ENCODE measurements at places on chromosomes 3 and 15.

DNA sequence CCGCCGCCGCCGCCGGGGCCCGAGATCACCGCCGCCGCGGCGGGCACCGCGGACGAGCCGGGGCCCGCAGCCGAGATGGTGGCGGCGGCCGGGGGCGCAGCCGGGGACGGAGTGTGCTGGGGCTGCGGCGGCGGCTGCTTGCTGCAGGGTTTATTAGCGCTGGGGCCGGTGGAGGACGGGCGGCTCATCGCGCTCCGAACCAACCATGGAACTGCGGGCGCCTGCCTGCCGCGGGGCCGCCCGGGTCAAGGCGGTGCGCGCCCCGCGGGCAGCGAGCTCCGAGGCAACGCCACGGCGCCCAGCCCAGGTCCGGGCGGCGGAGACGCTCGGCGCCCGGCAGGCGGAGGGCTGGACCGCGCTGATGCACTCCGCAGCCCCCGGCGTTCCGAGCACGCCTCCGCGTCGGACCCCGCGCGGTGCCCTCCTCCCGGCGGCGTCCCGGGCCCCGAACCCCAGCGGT is 277 bp downstream of the SIAH2 start:
- DNase-seq = peak; percentile 84

- no peak for DNase-seq
Measured at GRCh38 chr3:155957412-155957880, 87.0 kb downstream of the GMPS start.

DNA sequence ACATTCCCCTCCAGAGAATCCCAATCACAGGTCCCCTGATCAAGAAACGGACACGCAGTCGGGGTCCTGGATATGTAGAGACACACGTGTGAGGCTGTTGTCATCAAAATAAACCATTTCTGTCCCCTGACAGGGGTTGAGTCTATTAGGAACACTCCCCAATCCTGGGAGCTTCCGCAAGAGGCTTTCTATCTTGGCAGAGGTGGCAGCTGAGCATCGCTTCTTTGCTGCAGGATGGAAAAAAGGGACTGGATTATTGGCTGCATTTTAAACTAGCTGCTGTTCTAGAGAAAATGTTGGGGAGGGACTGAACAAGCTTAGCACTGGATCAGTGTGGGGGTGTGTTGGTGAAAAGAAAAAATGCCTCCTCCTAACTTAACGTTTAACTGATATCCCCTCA is 2.5 kb upstream of the CNTN4 start:
- no peak for DNase-seq

DNA sequence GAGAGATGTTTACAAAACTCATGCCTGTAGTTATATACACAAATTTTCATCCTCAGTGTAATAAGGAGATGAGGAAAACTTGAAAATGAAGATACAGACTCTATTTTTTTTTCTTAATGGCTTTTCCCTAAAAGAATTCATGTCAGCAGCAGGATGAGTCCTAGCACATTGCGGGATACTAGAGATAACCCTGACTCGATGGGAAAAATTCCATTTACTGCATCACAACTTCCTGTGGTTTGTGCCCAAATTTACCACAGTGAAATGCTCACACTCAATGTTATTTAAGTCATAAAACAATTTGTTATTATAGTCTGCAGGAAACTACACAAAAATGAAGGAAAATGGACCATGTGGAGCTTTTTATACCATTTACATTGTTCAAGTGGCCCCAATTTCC is 581.9 kb upstream of the ZNF717 start:
- no peak for DNase-seq

GRCh38 chr3:172904711-172905373 is 154.3 kb downstream of the ECT2 start:
- peak; percentile 5 for DNase-seq

DNA sequence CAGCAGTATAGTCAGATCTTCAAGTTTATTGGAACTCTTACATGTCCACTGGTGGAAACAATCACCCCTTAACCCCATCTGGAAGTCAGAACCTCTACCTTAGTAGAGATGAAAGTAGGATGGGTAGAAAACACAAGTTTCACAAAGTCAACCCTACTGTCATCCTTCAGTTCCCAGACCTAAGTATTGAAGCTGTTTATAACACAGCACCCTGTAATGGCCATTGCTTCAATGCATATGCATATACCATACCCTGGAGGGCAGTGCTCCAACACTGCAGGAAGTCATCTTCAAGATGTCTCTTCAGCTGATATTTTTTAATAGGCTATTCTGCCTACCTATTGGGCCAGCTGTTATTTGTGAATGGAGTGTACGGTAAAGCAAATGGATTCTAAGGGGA is 241.3 kb downstream of the UBE2E2 start:
- DNase-seq = no peak

GRCh38 chr15:80679167-80679803 is 15.8 kb upstream of the ABHD17C start:
- DNase-seq = no peak

- no peak for DNase-seq
Measured at GRCh38 chr3:123651449-123652341, 66.8 kb upstream of the HACD2 start.

- no peak for DNase-seq
Measured at GRCh38 chr3:156750191-156750873, 75.8 kb upstream of the LEKR1 start.

GRCh38 chr3:38031022-38031994 is 1.9 kb upstream of the PLCD1 start:
- no peak for DNase-seq

DNA sequence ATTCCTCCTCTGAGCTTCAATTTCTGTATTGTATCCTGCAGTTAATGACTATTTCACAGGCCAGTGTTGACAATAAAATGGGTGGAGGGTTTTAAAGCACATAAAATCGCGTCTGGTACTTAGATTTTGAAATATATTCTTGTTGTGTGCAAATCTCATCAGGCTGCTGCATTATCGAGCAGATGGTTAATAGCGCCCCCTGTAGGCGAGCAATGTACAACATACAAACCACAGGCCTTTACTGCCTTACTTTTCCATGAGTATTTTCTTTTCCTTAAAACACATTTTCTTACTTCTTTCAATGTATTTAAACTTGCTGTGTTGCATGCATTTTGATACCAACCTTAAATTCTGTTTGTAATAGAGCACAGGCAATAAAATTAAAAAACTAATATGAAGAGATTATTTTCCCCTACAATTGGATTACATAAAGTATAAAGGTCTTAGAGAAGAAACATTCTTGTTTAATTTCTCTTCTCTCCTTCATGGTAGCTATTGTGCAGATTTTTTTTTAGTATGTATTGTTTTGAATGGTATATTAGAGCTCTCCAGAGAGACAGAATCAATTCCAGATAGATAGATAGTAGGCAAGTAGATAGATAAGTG is 608.4 kb downstream of the CADM2 start:
- DNase-seq = peak; percentile 78

- no peak for DNase-seq
Measured at GRCh38 chr3:30620402-30621360, 14.3 kb downstream of the TGFBR2 start.

GRCh38 chr3:112500621-112501020 is 1.3 kb upstream of the BTLA start:
- DNase-seq = no peak

GRCh38 chr15:32843219-32843815 is 125.5 kb downstream of the GREM1 start:
- DNase-seq = peak; percentile 58

- peak; percentile 24 for DNase-seq
Measured at GRCh38 chr15:88571852-88572259, 25.4 kb upstream of the DET1 start.

DNA sequence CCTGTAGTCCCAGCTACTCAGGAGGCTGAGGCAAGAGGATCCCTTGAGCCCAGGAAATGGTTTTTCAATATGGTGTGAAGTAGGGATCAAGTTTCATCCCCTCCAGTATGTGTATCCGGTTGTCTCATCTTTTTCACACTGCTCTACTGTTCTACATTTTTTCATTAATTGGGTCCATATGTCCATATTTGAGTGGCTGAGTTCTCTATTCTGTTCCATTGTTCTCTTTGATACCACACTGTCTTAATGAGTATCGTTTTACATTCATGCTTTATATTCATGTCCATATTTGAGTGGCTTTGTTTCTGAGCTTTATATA is 81.6 kb upstream of the LRRFIP2 start:
- no peak for DNase-seq

DNA sequence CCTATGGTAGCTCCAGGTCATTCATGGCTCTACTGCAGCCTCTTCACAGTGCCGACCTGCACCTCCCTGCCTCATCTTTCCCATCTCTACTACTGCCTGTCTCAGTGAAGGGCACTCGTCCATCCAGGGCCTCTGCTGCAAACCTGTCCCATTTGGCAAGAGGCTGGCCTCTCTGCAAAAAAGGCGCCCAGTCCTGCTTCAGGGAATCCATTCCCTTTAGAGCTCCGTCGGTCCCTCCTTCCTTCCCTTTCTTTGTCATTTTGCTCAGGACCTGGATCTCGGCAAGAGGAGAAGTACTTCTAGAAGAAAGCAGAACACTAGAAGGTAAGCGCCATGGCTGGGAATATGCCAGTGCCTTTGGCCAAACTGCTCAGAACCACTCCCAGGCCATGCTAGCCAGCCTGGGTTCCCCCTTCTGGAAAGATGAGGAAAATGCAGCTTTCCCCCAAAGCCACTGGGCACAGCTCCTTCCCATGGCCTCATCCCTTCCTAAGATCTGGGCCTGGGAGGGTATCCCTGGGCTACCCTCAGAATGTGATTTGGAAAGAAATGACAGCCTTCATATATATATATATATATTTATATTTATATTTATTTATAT is 6.4 kb upstream of the ISL2 start:
- DNase-seq = peak; percentile 38

DNA sequence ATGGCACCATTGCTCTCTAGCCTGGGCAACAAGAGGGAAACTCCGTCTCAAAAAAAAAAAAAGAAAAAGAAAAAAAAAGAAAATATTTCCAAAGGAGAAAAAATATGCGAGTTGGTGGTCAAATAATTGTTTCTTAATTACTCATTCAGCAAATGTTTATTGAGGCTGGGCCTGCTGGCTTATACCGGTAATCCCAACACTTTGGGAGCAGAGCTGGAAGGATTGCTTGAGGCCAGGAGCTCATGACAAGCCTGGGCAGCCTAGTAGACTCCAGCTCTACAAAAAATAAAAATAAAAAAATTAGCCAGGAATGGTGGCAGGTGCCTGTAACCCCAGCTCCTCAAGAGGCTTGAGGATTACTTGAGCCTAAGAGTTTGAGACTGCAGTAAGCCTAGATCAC is 4.1 kb downstream of the KNL1 start:
- no peak for DNase-seq

DNA sequence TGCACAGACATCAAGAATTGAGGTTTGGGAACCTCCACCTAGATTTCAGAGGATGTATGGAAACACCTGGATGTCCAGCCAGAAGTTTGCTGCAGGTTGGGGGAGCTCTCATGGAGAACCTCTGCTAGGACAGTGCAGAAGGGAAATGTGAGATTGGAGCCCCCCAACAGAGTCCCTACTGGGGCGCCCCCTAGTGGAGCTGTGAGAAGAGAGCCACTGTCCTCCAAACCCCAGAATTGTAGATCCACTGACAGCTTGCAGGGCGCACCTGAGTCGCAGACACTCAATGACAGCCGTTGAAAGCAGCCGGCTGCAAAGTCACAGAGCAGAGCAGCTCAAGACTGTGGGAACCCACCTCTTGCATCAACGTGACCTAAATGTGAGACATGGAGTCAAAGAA is 34.6 kb upstream of the EPHA6 start:
- DNase-seq = no peak

DNA sequence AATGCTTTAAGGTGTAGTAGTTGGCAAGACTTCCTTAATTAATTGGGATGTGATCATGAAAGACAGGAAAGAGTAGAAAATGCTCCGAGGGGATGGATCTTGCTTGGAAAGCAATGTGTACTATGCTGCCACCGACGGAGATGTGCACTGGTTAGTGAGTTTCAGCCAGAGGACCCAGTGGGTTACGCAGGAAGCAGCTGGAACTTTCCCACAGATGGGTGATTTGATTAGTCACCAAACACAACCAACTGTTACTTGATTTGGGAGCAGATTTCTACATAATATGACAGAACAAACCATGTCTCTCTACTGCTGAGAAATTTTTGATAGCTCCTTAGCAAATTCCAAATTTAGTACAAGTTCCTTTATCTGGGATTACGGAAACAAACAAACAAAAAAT is 245.4 kb upstream of the MCTP2 start:
- DNase-seq = no peak

DNA sequence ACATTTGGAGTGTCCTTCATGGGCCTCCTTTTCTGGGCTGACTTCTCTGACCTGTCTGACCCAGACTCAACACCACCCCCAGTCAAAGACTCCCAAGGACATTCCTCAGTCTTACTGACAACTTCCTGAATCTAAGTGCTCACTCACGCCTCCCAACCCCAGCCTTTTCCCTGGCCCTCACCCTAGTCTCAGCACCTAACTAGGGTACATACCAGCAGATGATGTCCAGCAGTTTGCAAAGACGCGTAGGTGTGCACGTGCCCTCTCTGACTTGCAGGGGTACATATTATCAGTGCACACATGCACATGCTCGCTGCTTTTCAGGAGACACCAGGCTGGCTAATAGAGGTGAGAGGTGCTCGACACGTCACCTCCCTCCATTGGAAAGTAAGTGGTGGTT is 38.7 kb upstream of the SLCO2A1 start:
- DNase-seq = no peak

DNA sequence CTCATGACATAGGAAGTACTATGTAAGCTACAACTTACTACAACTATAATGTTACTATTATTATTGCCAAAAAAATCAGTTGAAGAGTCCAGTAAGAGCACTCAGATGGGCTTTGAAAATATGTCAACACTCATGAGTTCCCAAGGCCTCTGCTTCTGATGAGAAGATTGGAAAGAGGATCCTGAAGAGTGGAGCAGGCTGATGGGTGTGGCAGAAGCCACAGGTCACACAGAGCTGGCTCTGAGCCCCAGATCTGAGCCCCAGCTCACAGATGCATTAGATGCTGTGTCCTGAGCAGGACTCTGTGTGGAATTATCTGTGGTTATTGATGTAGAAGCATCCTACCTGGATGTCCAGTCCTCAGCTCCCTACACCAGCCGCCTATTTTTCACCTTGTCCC is 65.6 kb downstream of the SPSB4 start:
- no peak for DNase-seq

DNA sequence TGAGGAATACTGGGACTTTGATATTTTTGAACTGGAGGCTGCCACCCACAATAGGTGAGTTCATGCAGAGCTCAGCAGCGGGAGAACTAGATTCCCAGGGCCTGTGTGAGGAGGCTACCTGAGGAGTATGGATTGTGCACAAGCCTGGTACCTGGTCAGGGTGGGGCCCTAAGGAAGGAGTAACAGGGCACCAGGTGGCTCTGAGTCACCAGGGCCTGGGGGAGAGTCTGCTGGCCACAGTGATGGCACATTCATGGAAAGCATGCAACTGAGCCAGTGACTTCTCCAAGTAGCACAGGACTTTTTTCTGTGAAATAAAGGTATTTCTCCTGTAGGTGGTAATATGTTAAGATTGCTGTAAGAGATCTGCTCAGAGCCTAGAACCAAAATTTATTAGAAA is 134.4 kb downstream of the PDE8A start:
- DNase-seq = no peak

- DNase-seq = peak; percentile 2
Measured at GRCh38 chr3:28050885-28051284, 190.5 kb upstream of the CMC1 start.

- no peak for DNase-seq
Measured at GRCh38 chr3:40800343-40800742, 275.6 kb downstream of the ZNF621 start.

- DNase-seq = no peak
Measured at GRCh38 chr15:45555934-45556608, 31.1 kb upstream of the BLOC1S6 start.
